ENCODE measurements at places on chromosomes 7 and 10.
A peak's percentile ranks its signal among the peaks of the same experiment; 100 is the strongest.

DNA sequence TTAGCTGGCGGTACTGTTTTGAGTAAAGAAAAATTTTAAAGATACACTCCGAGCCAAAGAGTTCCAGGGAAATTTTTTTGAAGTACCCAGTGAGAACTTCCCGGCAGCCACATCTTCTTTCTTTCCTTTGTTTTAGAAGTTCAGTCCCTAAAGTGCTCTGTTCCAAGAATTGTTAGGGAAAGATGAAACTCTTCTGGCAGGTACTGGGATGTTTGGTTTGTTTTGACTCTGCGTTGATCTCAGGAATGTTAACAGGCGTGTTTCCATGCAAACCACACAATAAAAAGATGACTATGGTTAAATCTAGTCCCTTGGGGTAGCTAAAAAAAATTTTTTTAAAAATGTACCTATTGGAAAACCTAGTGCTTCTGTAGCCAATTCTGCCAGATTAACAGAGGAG is 224.7 kb upstream of the PHYHIPL start:
- DNase-seq = no peak

GRCh38 chr7:143518521-143518920 is 40.8 kb downstream of the TAS2R41 start:
- no peak for DNase-seq

- DNase-seq = no peak
Observed at GRCh38 chr10:42937649-42938180, 139.2 kb upstream of the RET start.

DNA sequence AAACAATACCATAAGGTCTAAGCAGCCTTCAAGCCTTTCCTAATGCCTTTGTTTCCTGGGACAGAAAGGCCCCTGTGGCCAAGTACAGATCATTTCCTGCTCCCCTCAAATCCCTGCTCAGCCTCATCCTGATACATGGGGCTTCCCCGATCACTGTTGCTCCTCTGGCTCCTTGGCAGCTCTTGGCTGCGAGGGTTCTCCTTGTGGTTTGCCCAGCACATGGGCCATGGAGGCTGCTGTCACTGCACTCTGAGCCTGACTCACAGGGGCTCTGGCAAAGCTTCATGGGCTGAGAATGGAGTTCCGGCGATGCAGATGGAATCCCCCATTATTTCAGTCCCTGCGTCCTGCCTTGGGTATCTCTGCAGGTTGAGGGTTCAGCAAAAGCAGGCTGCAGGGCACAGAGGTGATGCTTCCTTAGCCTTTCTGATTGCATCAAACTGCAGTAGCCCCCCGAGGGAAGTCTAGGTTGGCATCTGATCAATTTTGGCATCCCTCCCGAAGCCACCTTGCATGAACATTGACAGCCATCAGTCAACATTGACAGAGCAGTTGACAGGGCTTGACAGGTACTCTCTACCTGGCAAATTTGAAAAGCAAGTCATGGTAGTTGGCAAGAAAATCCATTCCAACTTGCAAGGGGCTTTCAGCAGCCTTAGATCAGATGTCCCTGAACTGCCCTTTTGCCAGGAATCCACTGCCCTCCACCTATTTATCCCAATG is 168.6 kb downstream of the GFRA1 start:
- no peak for DNase-seq

DNA sequence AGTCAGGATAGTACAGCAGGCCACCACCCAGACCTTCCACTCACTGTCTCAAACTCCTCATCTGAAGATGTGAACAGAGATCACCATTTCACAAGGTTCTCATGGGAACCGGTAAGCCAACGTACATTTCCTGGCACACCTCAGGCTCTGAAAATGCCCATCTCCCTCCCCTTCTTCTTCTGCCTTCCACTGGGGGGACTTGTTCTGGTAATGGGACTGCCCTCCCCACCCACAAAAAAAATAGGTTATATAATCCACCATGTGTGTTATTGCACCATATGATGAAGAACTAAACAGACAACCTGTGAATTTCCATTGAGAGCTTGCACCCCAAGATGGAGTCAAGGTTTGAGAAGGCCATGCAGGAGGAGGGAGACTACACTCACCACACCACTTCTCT is 42.1 kb upstream of the IKZF1 start:
- DNase-seq = no peak

GRCh38 chr7:2317556-2318293 is 3.5 kb upstream of the SNX8 start:
- no peak for DNase-seq

GRCh38 chr10:91197127-91197526 is 23.3 kb upstream of the PCGF5 start:
- DNase-seq = no peak

- no peak for DNase-seq
Observed at GRCh38 chr10:95428701-95429100, 132.5 kb downstream of the SORBS1 start.

DNA sequence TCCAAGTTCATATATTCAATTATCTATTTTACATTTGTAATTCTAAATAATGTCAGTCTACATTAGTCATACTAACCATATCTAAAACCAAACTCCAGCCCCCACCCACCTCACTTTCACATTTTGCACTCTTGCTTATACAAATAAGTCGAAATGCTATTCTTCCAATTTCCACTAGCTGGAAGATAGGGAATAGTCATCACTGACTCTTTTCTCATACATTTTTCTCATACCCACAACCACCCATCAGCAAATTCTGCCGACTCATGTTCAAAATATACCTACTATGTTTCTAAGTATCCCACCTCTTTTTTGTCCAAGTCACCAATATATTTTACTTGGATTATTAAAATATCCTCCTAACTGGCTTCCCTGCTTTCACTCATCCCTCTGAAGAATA is 93.2 kb upstream of the DGKB start:
- no peak for DNase-seq

DNA sequence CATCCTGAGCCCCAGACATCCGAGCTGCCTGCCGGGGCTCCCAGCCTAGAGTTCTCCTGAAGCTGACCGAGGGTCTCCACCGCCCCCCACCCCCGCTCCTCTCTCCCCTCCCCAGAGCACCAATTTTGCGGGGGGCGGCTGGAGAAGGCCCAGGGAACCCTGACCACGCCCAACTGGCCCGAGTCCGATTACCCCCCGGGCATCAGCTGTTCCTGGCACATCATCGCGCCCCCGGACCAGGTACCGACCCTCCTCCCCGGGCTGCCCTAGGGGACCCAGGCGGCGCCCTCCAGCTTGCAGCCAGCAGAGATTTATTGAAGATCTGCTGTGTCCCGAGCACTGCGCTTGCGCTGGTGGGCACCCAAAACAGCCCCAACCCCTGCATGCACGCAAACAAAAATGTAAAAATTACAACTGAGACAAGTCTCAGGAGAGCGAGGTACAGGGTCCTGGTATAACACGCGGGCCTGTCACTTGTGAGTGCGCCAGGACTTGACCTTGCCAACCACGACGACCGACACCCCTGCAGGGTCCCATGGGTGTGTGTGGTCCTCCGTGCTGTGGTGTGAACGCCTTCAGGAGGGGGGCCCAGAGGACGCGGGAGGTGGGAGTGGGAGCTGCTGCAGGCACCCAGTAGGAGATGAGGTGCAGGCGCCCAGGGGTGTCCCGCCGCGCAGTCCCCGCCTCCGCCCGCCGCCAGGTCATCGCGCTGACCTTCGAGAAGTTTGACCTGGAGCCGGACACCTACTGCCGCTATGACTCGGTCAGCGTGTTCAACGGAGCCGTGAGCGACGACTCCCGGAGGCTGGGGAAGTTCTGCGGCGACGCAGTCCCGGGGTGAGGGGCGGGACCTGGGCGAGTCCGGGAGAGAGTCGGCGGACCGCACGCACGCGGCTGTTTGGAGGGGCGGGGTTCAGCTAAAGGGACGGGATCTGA is 3.1 kb downstream of the PCOLCE start:
- DNase-seq = peak; percentile 45

DNA sequence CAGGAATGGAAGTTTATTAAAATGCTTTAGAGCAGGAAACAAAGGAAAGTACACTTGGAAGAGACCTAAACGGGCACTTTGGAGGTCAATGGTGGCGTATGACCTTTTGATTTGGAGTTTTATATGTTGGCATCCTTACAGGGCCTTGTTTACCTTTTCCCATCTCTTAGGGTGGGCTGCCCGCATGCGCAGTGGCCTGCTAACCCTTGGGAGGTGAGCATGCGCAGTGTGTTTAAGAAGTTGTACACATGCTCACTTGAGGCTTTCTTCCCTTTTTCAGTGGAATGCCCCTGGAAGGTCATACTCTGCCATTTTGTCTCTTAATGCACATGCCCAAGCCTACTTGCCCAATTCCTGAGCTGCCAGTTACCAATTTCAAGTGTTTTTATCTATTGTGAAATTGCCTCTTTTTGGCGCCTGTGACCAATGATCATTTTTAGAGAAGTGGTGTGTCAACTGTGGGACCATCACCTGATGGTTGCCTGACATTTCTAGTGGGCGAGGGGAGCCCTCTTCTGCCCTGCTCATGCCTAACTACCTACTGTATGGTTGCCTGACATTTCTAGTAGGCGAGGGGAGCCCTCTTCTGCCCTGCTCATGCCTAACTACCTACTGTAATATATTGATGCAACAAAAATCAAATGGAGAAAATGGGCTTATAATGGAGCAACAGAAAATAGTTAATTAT is 138.0 kb downstream of the PPP1R9A start:
- DNase-seq = no peak

- no peak for DNase-seq
Observed at GRCh38 chr7:24828891-24829661, 71.8 kb upstream of the GSDME start.

GRCh38 chr7:151351967-151352366 is 10.4 kb downstream of the NUB1 start:
- peak; percentile 32 for DNase-seq
